Activated CD4-positive, alpha-beta T cell treated with anti-CD3 and anti-CD28 coated beads for 48 hours (primary cell): ENCODE measurements at places on chromosomes 2 and 18.

DNA sequence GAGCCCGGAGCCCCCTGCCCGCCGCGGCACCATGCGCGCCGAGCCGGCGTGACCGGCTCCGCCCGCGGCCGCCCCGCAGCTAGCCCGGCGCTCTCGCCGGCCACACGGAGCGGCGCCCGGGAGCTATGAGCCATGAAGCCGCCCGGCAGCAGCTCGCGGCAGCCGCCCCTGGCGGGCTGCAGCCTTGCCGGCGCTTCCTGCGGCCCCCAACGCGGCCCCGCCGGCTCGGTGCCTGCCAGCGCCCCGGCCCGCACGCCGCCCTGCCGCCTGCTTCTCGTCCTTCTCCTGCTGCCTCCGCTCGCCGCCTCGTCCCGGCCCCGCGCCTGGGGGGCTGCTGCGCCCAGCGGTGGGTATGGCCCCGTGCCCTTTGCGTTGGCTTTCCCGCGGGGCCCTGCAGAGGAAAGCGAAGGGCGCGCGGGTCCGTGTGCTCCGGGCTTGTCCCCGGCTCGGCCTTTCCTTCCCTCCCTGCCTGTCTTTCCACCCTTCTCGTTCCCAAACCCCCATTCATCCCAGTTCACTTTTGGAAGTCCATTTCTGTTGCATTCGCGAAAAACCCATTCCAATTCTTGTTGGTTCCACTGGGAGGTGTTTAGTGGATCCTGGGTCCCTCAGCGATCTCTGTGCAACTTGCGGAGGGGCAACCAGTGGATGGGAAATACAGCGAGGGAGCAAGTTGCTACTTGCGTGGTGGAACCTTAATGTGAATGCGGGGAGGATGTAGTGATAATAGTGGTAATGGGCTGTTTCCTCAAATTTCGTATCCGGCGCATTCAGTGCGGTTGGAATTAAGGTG is 599 bp downstream of the ADAM23 start:
- DNase-seq, result peak; percentile 32

GRCh38 chr2:61993422-61994024 is 88.0 kb downstream of the COMMD1 start:
- no peak for DNase-seq

- no peak for DNase-seq
These were observed 281.3 kb downstream of the AGPS start for GRCh38 chr2:177673602-177674595.

GRCh38 chr2:138026111-138027020 is 62.1 kb downstream of the HNMT start:
- no peak for DNase-seq

DNA sequence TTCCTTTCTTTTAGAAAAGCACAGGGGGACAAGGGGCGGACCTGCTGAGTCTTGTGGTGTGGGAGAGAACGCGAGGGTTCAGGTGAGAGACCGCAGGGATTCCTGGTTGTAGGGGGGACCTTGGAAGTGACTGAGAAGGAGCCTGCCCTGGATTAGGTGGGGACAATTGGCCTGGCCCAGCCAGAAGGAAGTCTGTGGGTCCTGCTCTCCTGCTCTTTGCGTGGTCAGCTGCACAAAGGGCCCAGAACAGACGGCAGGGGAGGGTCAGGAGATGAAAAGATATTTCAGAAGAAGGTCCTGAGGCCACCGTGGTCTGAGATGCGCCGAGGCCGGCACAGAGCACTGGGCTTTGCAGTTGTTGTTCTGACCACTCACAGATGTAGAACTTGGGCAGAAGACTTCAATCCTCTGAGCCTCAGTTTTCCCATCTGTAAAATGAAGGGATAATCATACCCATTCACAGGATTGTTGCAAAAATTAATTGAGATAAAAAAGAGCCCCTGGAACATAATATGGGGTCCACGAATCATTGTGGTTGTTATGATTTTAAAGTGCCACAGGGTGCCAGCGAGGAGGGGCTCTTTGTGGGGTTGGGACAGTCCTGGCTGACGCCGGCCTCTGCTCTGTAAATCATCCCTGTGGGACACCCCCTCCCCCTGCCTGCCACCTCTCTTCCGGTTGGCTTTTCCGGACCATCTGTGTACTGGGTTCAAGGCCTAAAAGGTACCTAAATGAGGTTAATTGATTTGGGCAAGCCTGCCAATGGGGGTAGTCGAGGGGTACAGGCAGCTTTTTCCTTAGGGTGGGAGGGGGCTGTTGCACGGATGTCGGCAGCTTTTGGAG is 1.8 kb downstream of the LPIN1 start:
- DNase-seq, result no peak

DNA sequence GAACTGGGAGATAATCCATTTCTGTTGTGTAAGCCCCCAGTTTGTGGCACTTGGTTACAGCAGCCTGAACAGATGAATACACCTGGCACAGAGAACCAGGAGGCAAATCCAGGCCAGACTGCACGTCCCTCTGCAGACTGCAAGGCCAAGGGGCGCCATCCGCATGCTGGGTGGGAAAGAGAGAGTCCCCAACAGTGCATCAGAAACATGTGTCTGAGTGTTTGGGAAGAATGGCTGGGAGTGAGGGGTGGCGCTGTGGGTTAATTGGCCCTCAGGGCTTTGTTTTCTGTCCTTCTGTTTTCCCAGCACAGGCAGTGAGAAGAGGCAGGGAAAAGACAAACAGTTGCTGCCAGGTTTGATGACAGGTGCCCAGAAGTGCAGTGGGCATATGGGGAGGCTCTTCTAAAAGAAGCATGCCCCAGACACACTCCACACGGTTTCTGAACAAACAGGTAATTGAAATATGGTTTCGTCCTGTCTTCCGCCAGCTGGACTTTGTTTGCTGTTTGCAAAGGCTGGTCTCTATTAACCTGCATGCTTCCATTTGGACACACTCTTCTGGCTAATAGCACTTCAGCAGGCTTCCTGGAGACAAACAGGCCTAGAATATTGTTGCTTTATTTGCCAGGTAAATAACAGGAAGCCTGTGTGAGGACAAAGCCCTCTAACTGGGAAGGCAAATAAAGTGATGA is 43.4 kb upstream of the SEC11C start:
- no peak for DNase-seq

DNA sequence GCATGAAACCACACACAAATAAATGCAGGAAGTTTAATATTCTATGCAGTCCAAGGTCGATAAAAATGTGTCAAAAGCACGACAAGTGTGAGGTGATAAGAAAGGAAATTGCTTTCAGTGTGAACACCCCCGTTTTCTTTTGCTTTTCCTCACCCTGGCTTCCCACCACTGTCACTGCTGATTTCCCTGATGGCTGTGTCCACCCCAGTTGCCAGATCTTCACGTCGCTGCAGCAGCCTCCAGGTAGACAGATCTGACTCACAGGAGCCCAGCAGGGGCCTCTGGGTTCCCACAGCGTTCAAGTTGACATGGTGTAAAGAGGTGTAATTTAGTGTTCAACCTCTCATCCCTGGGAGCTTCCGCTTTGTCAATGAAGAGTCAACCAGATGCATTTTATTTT is 128.0 kb upstream of the TACR1 start:
- no peak for DNase-seq

- DNase-seq, result no peak
These were observed 51.4 kb downstream of the SH3BP4 start for GRCh38 chr2:235003096-235003775.

GRCh38 chr2:28612131-28612812 is 116.4 kb downstream of the PLB1 start:
- DNase-seq, result no peak

- no peak for DNase-seq
These were observed 318.1 kb upstream of the HS6ST1 start for GRCh38 chr2:128636802-128637147.
